ENCODE measurements at places on chromosomes 7 and 10. TPM values are rescaled to one million over a fixed set of nuclear protein-coding genes. Genes with fewer than 3 reads are reported as not detected.
A peak's percentile ranks its signal among the peaks of the same experiment; 100 is the strongest.

DNA sequence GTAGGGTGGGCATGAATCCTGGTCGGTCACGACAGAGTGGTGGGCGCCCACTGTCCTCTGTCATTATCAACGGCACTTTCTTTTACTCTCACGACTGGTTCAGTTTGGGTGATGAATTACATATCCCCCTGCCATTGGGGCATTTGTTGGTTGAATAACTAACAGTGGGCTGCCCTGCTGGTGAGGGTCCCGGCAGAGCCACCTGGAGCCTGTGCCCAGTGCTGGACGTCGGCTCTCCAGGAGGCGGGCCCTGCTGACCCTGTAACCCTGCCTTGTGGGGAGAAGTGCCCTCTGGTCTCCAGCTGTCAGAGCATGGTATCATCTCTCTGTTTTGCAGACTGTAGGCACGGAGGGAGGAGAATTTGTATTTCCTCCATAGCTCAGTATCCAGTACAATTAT, 199.1 kb downstream of the GLRX3 start:
- no peaks in the 10 kb centered on the region for H3K4me1 ChIP-seq
- H3K4me3 ChIP-seq = no peak overlapping the region
- DNase-seq = no peak
- no peaks in the 10 kb centered on the region for H3K27me3 ChIP-seq
- H3K36me3 ChIP-seq = no peaks in the 10 kb centered on the region

- DNase-seq = no peak
- no peaks in the 10 kb centered on the region for H3K36me3 ChIP-seq
- H3K27me3 ChIP-seq = peaks cover 1% of the 10 kb centered on the region
- no peak overlapping the region for H3K27ac ChIP-seq
- H3K4me3 ChIP-seq = no peak overlapping the region
- H3K4me1 ChIP-seq = no peaks in the 10 kb centered on the region
Observed at GRCh38 chr7:137480824-137481365, 137.4 kb upstream of the PTN start.

DNA sequence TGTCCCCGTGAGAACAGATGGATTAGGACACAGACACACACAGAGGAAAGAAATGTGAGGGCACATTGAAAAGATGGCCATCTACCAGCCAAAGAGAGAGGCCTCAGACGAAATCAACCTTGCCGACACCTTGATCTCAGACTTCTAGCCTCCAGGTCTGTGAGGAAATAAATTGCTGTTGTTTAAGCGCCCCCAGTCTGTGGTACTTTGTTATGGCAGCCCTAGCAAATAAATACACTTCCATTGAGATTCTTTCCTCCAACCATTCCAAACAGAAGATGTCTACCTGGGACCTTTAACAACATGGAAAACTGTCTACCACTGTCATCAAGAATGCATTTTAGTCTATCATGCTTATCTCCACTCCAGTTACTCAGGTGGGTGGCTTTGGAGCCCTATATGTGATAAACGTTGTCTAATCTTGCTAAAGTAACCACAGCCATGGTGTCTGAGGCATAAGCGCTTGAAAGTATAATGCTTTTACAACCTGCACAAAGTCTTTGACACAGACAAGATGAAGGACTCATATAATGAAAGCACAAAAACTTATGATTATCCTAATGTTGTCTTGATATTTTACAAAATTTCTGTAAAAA, 244.3 kb downstream of the MTERF1 start:
- no peaks in the 10 kb centered on the region for H3K27me3 ChIP-seq
- no peaks in the 10 kb centered on the region for H3K36me3 ChIP-seq
- peaks cover 27% of the 10 kb centered on the region for H3K4me1 ChIP-seq

SH2B2 gene
- 11.6 TPM for total RNA-seq

AMPH gene
- total RNA-seq = 9.4 TPM

DNA sequence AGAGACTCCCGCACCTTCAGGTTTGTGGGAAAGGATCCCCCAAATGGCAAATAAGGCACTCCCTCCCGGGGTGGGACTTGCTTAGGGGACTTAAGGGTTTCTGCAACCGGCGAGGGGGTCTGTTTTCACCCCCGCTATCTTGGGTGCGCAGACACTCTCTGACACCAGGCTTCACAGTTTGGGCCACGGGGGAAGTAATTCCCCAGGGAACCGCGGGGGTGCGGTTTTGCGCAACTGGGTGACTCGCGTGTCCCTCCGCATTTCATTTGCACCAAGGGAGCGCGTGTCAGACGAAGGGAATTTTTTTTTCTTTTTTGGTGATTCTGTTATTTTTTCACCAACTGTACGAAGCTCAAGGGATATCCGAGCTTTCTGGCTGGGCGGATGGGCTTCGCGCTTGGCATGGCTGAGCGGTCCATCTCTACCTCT, 1.7 kb downstream of the GRM8 start:
- H3K27me3 ChIP-seq = peaks cover 14% of the 10 kb centered on the region
- H3K36me3 ChIP-seq = peaks cover 4% of the 10 kb centered on the region

HKDC1 gene
- not detected for total RNA-seq

DNA sequence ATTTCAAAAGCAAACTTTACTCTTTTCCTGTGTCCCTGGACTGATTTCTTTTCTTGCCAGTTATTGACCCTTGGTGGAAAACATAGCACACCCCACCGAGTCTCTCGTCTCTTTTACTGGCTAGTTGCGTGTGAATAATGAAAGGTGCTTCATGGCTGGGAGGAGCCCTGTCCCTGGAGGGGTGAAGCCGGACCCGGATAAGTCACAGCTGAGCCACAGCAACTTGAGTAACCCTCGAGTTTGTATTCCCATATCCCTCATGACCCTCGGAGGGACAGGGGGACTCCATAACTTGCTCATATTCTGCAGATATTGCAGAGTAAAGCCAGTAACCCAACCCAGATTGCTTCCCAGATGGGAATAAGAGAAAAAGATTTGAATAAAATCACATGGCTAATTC, 147.5 kb upstream of the FRMD4A start:
- H3K36me3 ChIP-seq = peaks cover 8% of the 10 kb centered on the region
- peaks cover 4% of the 10 kb centered on the region for H3K4me1 ChIP-seq
- no peak overlapping the region for H3K4me3 ChIP-seq

- peaks cover 12% of the 10 kb centered on the region for H3K36me3 ChIP-seq
- H3K4me1 ChIP-seq = no peaks in the 10 kb centered on the region
- no peak overlapping the region for H3K27ac ChIP-seq
Observed at GRCh38 chr7:43824963-43825362, 44.4 kb downstream of the MRPS24 start.

DLX6 gene
- total RNA-seq = not detected

- H3K4me1 ChIP-seq = no peaks in the 10 kb centered on the region
- H3K36me3 ChIP-seq = peaks cover 5% of the 10 kb centered on the region
- H3K27me3 ChIP-seq = peaks cover 7% of the 10 kb centered on the region
- H3K27ac ChIP-seq = no peak overlapping the region
- no peak overlapping the region for H3K4me3 ChIP-seq
Observed at GRCh38 chr10:93851169-93851568, 42.6 kb upstream of the SLC35G1 start.

- no peak for DNase-seq
- H3K36me3 ChIP-seq = peaks cover 3% of the 10 kb centered on the region
- H3K27ac ChIP-seq = no peak overlapping the region
- no peak overlapping the region for H3K4me3 ChIP-seq
- peaks cover 2% of the 10 kb centered on the region for H3K4me1 ChIP-seq
Observed at GRCh38 chr7:4641091-4641666, 40.9 kb upstream of the FOXK1 start.

CABCOCO1 gene
- total RNA-seq = not detected

A1CF gene
- not detected for total RNA-seq

SPDYE9 gene
- 0.25 TPM for total RNA-seq

DNA sequence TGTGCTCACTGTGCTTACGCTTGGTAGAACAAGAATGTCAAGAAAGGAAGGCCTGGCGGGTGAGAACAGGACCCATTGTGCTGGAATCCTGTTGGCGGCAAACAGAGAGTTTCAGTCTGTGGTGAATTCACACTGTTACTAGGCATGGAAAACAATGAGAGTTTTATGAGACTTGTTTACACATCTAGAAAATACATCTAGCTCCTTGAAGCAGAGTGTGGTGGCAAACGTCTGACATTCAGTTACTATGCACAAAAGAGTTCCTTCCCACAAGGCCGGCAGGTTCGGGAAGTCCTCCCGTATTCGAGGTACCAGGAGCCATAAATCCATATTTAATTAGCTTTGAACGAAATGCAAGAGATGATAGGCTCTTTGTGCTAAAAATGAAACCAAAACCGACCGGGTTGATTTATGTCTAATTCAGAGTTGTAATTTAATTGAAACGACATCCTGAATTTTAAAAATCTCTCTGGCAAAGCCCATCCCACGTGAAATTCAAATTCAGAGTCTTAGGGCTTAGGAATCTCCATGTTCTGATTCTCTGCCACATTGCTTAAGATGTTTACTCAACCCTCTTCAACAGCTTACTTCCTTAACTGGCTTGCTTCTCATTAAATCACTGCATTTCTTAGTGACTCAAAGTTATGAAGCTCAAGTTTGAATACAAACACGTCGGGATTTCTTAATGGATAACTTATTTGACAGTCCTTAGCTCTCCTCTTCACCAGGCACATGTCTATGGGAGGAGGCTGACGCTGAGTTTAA, 299.9 kb upstream of the PITRM1 start:
- H3K36me3 ChIP-seq = no peaks in the 10 kb centered on the region
- H3K4me1 ChIP-seq = peaks cover 19% of the 10 kb centered on the region
- no peak for DNase-seq
- no peak overlapping the region for H3K4me3 ChIP-seq
- H3K27me3 ChIP-seq = peaks cover 2% of the 10 kb centered on the region

GRCh38 chr7:92880212-92881090, 44.1 kb upstream of the CDK6 start:
- H3K36me3 ChIP-seq = peaks cover 10% of the 10 kb centered on the region
- H3K27ac ChIP-seq = no peak overlapping the region
- peaks cover 4% of the 10 kb centered on the region for H3K4me1 ChIP-seq
- no peak overlapping the region for H3K4me3 ChIP-seq
- no peaks in the 10 kb centered on the region for H3K27me3 ChIP-seq

GPR26 gene
- 0.10 TPM for total RNA-seq

DNA sequence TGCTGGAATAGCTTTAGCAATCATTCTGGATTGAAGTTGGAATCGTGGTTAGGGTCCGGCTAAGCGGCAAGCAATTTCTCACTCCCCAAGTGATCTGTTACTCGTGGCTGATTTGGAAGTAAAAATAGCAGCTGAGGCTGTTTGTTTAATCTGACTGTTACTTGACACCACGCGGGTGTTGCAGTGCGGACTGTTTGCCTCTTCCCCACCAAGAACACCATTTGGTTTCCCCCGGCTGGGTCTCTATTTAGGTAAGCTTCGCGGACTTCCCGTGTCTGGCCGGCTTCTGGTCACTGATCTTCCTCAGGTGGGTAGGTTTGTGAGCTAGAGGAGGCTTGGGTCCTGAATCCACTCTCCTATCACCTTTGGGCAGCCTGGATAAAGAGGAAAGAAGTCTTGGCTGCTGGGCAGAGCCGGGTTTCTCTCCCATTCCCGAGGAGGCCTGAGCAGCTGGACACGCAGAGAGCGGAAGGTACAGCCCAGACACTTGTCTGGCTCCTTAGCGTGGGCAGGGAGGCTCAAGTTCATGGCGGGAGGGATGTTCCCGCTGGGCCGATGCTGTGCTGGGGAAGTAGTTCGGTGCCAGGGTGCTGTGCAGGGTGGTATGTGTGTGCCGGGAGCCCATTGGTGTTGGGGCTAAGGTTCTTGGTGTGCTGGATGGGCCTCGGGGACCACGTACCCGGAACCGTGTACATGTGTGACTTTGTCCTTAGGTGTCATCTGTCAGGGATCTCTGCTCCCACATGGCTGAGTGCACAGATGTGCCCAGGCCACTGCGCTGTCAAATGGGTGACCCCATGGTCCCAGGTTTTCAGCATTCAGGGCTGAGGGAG, at the start of gene C10orf71:
C10orf71 (plus strand) TSS at position 188 of the 833 bp plus-strand sequence. CDS start 23,376 bp downstream, outside the sequence.
- no peak for DNase-seq
- peak within 1 kb of the TSS; percentile 61 for H3K4me3 ChIP-seq
- H3K36me3 ChIP-seq = no peaks in the 10 kb centered on the region
- peaks cover 8% of the 10 kb centered on the region for H3K27me3 ChIP-seq

- H3K4me3 ChIP-seq = no peak overlapping the region
- H3K36me3 ChIP-seq = no peaks in the 10 kb centered on the region
- no peak for DNase-seq
- peaks cover 13% of the 10 kb centered on the region for H3K4me1 ChIP-seq
- H3K27ac ChIP-seq = no peak overlapping the region
Observed at GRCh38 chr10:91665842-91666241, 33.0 kb upstream of the PPP1R3C start.

DNA sequence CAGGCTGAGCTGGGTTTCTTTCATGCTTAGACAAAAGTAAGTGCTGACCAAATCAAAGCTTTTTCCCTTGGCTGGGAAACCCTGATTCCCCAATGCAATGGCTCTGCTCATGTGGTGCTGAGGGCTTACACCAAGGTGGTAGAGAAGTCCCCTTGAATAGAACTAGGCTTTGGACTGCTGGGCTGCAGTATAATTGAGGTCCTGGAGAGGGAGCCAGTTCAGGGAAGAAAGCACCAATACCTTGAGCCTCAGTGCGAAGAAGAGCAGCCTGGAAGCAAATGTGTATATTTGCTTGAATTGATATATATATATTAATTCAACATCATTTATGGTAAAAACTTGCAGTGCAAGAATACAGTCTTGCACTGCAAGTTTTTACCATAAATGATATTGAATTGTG, 391.1 kb downstream of the RPS24 start:
- H3K36me3 ChIP-seq = peaks cover 20% of the 10 kb centered on the region
- H3K27ac ChIP-seq = no peak overlapping the region
- H3K4me1 ChIP-seq = peaks cover 3% of the 10 kb centered on the region

PKD2L1 gene
- total RNA-seq = 0.44 TPM

DNA sequence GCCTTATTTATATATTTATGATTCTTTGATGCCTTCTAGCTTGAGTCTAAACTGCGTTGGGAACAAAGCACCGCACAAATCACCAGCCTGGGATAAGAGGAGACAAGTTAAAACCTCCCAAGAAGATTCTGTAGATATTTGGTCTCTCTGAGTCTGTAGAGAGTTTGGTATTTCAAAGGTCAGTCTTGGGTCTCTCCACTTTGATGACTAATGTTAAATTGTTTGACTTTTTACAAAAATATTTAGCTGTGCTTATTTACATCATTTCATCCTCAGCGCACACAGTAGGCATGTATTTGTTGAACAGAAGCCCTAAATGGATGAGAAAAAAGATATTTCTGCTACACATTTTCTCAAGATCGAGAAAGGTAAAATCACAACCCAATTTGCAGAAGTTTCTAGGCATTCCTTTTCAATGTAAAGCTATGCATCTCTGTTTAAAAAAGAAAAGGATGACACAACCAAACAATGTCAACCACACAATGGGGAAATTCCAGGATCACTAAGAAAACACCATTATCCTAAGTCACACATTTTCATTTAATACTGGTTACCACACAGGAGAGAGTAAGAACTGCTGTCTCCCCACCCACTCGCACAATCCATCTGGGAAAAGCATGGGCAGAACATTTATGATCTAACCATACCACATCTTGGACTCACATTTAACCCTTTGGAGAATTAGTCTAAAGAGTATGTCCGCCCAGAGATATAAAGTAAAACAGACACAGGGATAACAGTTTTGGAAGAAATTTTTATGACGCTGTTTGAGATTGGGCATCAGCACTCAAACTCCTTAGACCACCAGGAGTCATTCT, 4.4 kb downstream of the CDK6 start:
- H3K27ac ChIP-seq = peak overlapping the region; percentile 88
- DNase-seq = no peak
- H3K36me3 ChIP-seq = no peaks in the 10 kb centered on the region
- peak overlapping the region; percentile 95 for H3K4me3 ChIP-seq

NUTM2B gene
- total RNA-seq = 0.42 TPM

CNTNAP2 gene
- total RNA-seq = 25.8 TPM
